ENCODE measurements at places on chromosomes 16 and 17.

DNA sequence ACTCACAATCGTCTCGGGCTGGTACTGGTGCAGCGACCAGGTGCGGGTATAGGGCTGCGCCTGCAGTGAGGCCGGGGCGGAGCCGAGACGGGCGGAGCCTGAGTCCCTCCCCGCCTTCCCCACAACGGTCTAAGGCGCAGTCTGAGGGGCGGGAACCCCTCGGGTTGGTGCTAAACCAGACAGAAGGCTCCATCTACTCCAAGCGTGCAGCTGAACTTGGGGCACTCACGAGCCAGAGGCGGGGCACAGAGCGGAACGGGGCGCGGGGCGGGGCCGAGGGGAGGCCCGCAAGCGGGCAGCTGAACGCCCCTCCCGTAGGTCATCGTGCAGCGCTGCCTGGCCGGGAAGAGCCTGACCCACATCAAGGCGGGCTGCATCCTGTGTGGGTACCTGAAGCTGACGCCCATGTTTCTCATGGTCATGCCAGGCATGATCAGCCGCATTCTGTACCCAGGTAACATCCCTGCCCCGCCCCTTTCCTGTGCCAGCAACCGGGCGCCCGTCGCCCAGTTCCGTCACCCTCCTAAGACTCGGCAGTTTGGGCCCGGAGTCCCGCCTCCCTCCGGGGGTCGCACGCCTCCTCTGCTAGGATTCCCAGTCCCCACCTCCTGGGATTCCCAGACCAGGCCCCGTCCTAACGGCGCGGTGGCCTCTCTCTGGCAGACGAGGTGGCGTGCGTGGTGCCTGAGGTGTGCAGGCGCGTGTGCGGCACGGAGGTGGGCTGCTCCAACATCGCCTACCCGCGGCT lies 5.0 kb downstream of the SLC5A2 start:
- peak; percentile 78 for DNase-seq

DNA sequence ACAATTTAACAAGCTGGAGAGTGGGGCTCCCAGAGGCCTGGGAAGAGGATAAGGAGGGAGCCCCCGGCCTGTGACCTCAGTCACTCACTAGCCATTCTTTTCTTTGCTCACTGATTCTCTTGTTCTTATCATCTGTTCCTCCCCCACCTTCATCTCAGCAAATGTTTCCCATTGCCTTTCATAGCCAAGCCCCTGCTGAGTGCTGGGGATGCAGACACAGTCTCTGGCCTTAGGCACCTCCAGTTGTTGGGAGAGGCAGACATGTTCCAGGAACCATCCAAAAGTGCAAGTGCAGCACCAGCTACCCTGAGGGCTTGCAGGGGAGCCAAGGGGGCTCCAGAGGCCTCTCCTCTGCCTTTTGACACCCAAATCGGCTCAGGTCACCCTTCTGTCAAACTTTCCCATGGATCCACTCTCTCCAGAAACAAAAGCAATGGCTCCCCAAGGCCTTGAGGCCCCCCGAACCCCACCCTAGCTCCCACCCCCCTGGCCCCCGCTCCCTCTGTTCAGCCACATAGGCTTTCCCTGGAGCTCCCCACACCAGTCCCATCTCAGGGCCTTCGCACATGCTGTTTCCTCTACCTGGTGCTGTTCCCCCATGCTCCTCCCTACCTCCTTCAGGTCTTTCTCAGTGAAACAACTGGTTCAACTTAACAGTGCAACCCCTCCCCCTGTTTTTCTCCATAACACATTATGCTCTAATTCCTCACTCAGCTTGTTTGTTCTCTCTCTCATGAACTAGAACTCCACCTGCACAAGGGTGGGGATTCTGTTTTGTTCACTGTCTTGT lies 14.9 kb upstream of the KCNJ12 start:
- no peak for DNase-seq

DNA sequence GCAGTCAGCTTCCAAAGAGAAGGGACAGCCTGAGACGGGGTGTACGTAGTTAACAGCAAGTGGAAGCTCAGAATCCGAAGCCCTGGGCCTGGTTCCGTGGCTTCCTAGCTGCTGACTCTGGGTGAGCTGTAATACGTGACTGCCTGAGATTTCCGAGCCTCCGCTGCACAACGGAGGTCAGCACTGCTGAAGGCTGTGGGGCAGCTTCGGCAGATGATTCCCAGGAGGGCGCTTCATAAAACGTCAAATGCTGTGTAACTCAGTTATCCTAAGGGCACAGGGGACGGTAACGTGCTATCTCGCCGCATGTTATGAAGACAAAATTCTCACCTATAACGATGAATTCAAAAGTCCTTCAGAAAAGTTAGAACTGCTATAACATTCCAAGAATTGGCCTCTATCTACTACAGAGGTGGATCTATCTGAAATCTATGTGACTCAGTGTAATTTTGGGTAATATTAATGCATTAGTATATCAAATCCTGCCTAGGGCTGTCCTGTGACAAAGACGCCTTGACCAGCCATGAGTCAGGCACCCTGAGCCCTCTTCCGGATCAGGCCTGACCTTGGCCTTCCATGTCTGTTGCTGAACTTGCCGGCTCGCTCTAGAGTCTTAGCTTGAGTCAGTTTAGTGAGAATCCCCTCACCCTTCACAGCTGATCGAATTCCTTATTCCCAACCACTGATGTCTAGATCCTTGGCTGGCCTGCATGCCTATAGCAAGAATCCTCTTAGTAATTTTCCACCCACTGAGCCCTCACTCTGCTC lies 43.5 kb downstream of the MARF1 start:
- no peak for DNase-seq

GRCh38 chr16:87815567-87815966 lies 49.8 kb upstream of the KLHDC4 start:
- DNase-seq: peak; percentile 38

- peak; percentile 39 for DNase-seq
Observed at GRCh38 chr16:11232852-11233726, 22.9 kb downstream of the SOCS1 start.

DNA sequence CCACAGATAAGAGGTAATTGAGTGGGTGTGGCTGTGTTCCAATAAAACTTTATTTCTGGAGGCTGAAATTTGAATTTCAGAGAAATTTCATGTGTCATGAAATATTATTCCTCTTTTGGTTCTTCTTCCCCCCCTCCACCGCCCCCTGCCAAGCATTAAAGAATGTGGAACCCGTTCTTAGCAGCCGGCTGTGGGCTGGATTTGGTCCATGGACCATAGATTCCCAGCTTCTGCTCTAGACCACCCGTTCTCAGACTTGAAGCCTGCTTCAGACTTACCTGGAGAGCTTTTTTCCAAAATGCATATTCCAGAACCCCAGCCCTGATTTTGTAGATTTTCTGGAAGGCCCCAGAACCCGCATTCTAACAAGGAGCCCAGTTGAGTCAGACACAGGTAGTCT lies 15.1 kb upstream of the LASP1NB start:
- no peak for DNase-seq

DNA sequence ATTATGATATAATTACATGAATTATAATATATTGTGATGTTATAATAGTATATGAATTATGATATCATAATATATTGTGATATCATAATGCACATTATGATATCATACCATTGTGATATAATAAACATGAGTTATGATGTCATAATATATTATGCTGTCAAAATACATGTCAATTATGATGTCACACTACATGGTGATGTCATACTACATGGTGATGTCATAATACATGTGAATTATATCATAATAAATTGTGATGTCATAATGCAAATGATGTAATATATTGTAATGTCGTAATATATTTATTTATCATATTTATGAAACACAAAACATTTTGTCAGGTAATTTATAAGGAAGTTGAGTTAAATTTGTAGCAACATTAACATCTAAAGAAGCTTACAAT lies 1950.1 kb downstream of the TP53TG3F start:
- DNase-seq: no peak

All from retina (tissue), 1 donor.